Renal cortex interstitium (tissue), 15 donors: ENCODE measurements at places on chromosomes 3 and 15.

DNA sequence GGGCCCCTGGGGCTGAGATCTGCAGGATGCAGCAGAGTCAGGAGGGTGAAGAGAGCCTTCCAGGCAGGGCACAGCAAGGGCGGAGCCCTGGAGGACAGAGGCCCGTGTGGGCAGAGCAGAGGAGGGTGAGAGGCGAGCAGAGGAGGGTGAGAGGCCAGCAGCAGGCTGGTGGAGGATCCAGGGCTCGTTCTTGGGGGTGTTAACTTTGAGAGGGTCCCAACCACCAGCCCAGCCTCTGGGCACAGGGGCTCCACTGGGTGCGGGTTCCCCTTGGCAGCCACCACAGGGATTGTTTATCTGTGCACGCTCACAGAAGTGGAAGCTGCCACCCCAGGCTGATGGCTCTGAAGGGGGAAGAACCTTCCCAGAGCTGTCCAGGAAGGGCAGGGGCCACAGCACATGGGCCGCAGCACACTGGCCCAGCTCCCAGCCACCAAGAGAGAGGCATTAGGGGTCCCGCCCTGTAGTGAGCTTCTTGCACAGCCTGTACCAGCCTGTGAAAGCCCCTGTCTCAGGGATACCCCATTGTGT lies 9.3 kb upstream of the PLXND1 start:
- DNase-seq, result no peak

DNA sequence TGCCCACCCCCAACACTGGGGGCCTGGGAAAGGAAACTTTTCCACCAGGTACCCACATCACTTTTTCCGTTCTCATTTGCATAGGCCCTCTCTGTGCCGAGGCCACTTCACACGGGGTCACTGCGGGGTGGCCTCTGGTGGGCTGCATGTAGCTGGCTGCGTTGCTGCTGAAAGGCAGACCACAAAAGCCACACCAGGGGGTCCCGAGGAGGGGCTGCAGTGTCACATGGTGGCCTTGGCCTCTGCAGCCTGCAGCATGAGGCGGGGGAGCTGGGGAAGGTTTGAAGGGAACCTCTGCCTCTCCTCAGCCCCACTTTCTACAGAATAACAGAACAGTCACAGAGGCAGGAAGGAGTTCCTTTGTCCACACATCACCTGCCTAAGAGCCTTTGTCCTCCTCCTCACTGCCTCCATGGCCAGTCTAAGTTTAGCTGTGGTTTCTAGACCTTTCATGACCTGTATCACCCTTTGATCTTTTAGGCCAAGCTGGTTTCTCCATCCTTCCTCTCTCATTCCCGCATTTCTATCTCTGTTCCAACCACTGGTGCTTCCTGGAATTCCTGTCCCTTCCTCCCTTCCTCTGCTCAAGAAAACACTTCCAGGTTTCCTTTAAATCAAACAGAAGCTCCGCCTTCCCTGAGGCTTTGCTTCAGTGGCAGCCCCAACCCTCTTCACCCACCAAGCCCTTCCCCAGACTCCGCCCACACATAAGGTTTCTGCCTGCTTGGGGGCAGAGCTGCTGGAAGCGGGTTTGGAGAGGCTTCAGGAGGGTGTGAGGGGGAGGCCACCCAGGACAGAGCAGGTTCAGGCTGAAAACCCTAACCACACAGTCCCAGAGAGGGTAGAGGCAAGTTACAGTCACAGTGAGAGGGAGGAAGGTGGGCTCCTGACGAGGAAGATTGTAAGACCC lies 150.7 kb upstream of the TLE3 start:
- no peak for DNase-seq

DNA sequence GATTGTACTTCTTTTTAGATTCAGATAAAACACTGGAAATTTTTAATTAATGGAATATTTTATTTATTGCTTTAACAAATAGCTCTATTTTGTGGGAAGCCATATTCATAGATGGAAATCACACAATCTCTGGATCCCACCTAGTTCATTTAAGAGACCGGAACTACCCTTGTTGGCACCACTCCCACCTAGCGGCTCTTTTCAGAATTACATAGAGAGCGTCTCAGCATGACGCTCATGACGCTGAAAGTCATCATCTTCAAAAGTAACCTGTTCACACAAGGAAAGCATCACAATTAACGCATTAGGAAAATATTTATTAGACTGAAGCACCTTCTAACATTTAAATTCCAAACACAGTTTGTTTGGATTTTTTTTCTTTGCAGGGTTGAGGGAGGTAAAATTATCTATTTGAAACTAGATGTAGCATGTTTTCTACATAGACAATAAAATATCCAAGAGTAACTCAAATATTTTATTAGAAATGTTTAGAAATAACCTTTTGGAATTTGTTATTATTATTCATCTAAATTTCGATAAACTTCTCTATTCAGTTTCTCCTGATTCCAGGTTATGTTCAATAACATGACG lies 214.9 kb upstream of the ARRDC4 start:
- no peak for DNase-seq

- DNase-seq, result no peak
These were observed 63.3 kb downstream of the UBE3A start for GRCh38 chr15:25375557-25375956.

GRCh38 chr3:107344722-107345121 lies 32.5 kb upstream of the CCDC54 start:
- DNase-seq, result no peak

- DNase-seq, result no peak
These were observed 3.9 kb upstream of the OPA1 start for GRCh38 chr3:193589129-193589528.

GRCh38 chr3:150239766-150240165 lies 168.3 kb upstream of the TSC22D2 start:
- DNase-seq, result no peak

DNA sequence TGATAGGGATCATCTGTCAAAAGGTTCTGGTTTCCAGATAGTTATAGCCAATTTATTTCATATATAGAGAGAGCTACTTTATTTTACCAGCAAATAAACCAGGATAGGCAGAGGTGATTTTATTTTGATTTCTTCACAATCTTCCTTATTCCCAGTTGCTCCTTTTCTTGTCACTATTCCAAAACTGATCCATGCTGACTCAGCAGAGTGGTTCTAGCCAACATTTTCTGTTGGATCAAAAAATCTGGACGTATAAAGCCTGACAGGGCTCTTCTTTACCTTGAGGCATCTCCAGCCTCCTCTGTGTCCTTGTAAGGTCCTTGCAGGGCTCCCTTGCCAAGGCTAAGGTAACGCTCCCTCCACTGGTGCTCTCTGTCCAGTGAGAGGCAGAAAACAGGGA lies 15.8 kb downstream of the HDC start:
- DNase-seq, result no peak
